ENCODE measurements at places on chromosomes 4 and X.
A peak's percentile ranks its signal among the peaks of the same experiment; 100 is the strongest.

DNA sequence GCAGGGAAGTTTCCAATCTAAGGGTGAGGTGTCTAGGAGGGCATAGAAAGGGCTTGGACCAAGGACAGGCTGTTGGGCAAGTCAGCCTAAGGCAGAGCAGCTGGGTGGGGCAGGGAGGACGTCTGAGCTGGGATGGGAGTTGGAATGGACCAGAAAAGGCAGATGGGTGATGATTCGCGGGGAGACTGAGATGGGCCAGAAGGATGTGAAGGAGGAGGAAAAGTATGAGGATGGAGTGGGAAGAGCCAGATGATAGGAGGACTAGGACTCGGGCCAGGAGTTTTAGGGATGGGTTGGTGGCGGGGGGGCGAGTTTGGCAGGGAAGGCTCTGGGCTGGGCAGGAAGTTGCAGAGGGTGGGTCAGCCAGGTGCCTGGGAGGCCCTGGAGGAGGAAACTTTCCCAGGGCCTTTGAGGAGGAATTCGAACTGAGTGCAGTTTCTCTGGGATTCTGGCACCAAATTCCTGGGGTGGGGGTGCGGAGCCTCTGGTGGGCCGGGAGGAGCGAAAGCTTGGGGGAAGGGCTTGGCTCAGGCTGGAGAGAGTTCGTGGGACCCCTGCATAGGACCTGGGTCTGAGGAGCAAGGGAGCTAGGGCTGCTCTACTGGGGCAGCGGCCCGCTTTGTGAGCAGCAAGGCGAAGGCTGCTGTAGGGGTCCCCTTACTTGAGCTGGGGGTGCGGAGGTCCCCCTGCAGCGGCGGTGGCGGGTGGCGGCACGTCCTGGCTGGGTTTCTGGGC is 8.7 kb upstream of the TIMP1 start:
- no peak for DNase-seq

DNA sequence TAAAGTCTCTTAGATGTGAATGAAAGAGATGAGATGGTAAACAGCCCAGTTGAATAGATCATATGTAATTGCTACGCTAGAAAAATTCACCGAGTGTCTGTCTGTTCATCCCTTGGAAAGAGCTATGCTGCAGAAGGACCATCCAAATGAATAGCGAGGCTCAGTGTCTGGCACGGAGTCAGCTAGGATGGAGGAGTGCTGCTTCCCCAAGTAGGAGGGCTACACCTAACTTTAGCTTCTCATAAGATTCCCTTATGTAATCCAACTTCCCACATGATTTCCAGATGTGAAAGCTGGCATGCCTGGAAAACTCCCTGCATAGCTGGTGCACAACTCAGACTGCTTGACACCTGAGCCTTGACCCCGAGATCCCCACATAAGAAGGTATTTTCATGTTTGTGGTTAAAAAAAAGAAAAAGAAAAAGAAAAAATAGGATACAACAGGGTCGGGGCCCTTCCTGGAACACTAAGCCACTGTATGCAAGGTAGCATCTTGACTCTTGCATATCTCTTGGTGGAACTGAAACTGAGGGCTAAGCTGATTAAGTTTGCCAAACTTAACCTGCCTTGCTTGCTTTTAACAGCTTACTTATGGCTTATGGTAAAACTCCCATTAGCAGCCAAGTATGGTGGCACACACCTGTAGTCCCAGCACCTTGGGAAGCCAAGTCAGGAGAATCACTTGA is 82.3 kb downstream of the FREM3 start:
- DNase-seq: no peak

DNA sequence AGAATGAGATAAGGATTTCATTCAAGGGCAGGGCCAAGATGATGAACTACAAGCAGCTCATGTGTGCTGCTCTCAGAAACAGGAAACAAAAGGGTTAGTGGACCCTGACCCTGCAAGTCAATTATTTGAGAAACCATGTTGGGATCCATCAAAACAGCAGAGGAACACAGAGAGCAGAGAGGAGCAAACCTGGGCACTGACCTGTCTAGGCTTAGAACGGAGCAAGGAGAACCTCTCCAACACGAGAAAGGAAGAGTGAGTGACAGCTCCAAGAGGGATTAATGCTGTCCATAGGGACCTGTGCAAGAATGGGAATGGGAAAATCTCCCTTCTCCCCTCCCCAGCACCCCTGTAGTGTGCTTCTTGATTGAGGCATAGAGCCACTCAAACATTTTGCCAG is 53.9 kb upstream of the UGT2B4 start:
- DNase-seq: no peak

DNA sequence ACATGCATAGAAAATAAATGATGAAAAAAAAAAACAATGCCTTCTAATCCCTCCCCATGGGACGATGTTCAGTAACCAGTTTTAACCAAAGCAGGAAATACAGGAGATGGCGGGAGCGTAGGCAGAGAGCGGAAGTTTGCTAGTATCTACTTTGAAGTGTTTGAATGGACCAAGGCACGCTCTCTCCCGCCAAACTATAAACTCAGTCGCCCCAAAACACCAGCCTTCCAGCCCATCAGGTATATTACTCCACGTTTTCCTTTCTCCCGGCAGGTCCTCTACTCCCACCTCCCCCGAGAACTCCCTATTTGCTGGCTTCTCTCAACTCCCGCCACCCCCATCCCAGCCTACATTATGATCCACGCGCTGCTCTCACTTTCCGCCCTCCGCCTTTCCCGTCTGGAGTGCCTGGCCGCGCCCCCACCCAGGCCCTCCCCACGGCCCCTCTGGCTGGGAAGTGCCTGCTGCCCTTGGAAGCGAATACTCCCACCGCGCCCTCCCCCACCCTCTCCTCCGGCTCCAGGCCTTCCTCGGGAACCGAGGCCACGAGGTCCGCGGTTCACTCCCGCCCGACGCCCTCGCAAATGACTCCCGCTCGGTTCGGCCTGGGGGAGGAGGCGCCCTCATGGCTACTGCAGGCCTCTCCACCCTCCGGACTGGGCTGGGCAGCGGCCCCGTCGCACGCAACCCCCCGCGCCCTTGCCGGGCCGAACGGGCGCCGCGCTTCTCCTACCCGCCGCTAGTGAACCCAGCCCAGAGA is 723 bp downstream of the DHX15 start:
- peak; percentile 22 for DNase-seq

DNA sequence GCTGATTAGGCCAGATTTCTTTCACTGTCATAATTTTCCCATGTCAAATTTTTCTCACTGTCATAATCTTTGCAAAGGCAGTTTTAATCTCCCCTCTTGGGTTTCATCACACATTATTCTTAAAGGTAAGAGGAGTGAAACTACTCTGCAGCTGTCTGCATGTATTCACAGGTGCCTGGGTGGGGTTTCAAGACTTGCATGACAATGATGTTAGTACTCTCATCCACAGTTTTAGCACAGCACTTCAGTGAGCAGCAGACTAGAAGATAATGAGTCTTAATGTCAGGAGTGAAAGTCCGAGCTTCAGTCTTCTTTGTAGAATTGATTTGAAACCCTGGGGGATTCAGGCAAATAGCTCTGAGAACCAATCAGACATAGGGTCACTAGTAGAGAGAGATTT is 182.5 kb upstream of the GALNT7 start:
- DNase-seq: no peak
